ENCODE measurements at places on chromosomes 11 and 22.

GRCh38 chr22:41831383-41831782 is 1.5 kb upstream of the SREBF2 start:
- DNase-seq: no peak

GRCh38 chr11:65355013-65355775 is 643 bp downstream of the TIGD3 start:
- DNase-seq: peak; percentile 65

DNA sequence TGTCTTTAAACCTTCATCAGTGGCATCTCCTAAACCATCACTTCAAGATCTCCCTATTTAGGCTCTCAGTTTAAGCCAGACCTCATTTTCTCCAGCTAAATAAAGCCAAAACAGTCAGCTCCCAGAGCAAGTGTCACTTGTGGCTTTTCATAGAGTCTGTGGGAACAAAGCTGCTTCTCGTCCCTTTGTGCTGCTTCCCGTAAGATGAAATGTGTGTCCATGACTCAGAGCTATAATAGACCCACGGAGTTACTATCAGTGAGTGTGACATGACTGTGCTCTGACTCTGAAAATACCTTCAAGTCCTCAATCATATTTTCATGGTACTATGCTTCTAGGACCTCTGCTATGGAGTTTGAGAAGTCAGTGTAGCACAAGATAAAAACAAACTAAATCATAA is 57.3 kb upstream of the SLN start:
- DNase-seq: no peak

DNA sequence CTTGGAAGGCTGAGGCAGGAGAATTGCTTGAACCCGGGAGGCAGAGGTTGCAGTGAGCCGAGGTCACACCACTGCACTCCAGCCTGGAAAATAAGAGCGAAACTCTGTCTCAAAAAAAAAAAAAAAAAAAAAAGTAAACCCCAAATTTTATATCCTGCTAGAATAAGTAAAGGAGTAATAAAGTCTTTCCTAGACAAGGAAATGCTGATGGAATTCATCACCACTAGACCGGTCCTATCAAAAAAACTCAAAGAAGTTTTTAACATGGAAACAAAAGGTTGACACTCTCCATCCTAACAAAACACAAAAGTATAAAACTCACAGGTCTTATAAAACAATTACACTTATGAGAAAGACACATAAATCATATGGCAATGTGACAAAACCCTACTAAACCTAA is 213.9 kb downstream of the SBF2 start:
- DNase-seq: no peak

DNA sequence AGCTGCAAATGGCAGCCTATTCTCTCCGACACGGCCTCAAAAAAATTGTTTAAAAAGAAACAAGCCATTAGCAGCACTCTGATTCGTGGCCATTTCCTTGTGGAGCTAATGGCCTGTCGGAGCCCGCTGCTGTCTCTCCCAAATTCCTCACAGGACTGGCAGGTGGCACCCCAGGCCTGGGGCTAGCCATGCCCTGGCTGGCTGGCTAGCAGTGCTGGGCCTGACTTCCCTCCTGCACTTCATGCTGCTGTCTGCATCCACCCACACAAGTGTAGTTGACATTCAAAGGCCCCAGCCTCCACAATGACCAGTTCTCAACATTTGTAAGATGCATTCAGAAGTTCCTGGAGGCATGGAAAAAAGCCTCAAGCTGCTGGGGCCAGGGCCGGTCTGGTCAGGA is 61.5 kb downstream of the SMCO4 start:
- DNase-seq: no peak

GRCh38 chr11:91231226-91231625 is 993.4 kb upstream of the FAT3 start:
- no peak for DNase-seq

DNA sequence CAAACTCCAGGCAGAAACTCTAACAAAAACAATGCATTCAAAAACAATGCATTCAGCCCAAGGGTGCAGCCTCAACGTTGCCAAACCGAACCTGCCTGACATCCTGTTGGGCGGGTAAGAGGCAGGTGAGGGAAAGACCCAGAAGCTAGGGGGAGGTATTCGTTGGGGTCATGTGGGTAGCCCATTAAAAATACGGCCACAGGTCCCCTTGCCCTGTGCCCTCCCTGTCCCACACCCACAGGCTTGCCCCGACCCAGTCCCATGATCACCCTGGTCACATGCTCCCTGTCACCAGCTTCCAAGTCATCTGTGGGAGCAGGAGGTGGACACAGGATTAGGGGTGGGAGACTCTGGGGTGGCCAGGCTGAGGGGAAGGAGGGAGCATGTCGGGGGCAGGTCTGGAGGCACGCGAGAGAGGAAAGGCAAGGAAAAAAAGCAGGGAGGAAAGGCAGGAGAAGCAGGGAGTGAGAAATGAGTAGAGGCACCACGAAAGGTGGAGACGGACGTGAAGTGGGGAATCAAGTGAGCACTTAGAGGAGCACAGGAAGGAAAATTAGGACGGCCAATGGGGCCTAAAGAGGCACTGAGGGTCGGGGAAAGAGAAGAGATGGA is 683 bp downstream of the PLA2G6 start:
- DNase-seq: peak; percentile 35

- no peak for DNase-seq
Observed at GRCh38 chr22:45946805-45947600, 30.0 kb downstream of the WNT7B start.

GRCh38 chr11:7551571-7551970 is 37.8 kb downstream of the PPFIBP2 start:
- no peak for DNase-seq

DNA sequence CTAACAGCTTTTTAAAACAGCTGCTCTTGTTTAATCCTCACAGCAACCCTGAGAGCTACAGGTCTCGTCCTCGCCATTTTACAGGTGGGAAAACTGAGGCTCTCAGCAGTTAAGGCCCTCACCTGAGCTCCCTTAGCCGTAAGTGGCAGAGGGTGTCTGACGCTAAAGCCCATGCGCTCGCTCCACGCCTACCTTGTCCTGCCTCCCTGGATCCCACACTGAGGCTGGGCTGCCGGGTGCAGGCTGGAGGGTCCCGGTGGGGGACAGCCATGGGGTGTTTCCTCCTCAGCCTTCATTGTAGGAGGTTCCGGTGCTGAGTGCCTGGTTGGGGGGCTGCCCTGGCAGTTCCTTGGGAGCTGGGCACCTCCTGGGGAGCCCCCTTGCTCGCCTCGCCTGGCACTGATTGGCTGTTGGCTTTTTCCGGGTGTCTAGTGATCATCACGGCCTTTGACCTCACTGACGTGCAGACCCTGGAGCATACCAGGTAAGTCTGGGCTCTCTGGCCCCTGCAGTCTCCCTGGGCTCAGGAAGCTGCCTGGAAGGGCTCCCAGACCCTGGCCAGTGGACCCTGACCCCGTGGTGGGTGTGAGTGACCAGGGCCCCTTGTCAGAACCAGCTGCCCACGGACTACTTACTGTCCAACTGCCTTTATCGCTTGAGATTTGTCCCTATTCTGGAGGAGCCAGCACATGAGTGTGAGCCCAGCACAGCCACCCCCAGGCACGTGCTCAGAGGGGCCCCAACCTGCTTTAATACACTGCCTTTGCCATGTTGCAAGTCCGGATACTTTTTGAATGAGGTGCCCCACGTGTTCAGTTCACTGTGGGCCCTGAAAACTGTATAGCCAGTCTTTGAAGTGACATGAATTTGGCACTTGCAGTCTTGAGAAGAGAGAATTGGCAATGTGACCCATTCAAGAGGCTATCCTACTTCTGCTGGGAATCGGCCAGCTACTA is 12.6 kb downstream of the RAB36 start:
- DNase-seq: no peak

DNA sequence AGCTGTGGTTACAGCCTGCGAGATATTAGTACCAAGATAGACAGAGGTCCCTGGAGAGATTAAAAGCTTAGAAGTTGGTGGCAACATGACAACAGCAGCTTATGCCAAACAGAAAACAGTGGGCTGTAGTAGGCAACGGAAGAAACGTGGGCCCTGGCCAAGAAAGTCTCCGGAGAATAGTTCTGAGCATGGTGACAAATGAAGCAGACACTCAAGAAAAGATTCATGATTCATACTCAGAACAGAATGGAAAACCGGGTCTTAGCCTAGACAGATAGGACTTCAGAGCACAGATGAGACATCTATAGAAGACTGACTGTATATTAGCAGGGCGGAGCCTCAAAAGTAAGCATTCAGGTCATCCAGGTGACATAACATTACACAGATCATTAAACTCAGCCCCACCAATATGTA is 727.4 kb downstream of the ETS1 start:
- DNase-seq: no peak

DNA sequence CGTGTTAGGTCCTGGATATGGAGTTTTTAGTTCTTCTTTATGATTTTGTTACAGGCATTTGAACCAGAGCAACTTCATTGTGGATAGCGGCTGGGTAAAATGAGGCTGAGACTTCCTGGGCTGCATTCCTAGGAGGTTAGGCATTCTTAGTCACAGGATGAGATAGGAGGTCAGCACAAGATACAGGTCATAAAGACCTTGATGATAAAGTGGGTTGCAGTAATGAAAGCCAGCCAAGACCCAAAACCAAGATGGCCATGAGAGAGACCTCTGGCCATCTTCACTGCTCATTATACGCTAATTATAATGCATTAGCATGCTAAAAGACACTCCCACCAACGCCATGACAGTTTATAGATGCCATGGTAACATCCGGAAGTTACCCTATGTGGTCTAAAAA is 23.4 kb upstream of the CLMP start:
- DNase-seq: no peak

DNA sequence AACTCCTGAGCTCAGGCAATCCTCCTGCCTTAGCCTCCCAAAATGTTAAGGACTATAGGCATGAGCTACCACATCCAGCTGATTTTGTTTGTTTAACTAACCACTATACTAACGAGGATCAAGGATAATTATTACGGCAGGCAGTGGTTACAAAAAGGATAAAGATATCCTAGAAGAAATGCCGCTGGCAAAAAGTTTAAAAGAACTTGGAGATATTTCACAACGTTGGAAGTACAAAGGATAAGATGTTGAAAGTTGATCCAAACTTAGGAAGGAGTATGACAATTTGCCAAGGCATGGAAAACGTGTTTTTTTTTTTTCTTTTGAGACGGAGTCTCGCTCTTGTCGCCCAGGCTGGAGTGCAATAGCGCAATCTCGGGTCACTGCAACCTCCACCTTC is 13.4 kb downstream of the AP5B1 start:
- no peak for DNase-seq

Measured in effector memory CD4-positive, alpha-beta T cell (primary cell).